ENCODE measurements at places on chromosomes 1 and 21. TPM values are rescaled to one million over a fixed set of nuclear protein-coding genes. Genes with fewer than 3 reads are reported as not detected.

GRCh38 chr1:114153261-114154145 lies at the start of gene SYT6:
TSS of gene SYT6 (minus strand) at chr1:114153869. CDS start at chr1:114153772, 97 bp downstream.
- no peaks in the 10 kb centered on the region for H3K36me3 ChIP-seq
- H3K27ac ChIP-seq, result no peak within 1 kb of the TSS
- peaks cover 40% of the 10 kb centered on the region for H3K27me3 ChIP-seq
- peaks cover 23% of the 10 kb centered on the region for H3K4me1 ChIP-seq

GRCh38 chr1:228101994-228102790 lies 933 bp downstream of the C1orf35 start:
- peaks cover 20% of the 10 kb centered on the region for H3K4me1 ChIP-seq
- H3K4me3 ChIP-seq, result peak overlapping the region; percentile 29
- H3K36me3 ChIP-seq, result peaks cover 41% of the 10 kb centered on the region
- peak overlapping the region; percentile 85 for H3K27ac ChIP-seq
- DNase-seq, result peak; percentile 84

GRCh38 chr1:111487133-111487532 lies 13.3 kb downstream of the C1orf162 start:
- H3K4me3 ChIP-seq, result no peak overlapping the region
- no peak overlapping the region for H3K27ac ChIP-seq
- H3K4me1 ChIP-seq, result no peaks in the 10 kb centered on the region
- no peaks in the 10 kb centered on the region for H3K27me3 ChIP-seq
- H3K36me3 ChIP-seq, result no peaks in the 10 kb centered on the region
- no peak for DNase-seq

- H3K27ac ChIP-seq, result no peak overlapping the region
- DNase-seq, result no peak
- no peaks in the 10 kb centered on the region for H3K27me3 ChIP-seq
These were observed 253.3 kb upstream of the ADGRL2 start for GRCh38 chr1:81547261-81547911.

FMO2 gene
- not detected for total RNA-seq

DNA sequence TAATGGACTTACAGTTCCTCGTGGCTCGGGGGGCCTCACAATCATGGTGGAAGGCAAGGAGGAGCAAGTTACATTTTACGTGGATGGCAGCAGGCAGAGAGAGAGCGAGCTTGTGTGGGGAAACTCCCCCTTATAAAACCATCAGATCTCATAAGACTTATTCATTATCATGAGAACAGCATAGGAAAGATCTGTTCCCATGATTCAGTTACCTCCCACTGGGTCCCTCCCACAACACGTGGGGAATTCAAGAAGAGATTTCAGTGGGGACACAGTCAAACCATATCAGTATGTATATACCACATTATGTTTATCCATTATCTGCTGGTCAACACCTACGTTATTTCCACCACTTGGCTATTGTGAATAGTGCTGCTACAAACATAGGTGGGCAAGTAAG lies 352.3 kb upstream of the B3GALT2 start:
- peak; percentile 28 for DNase-seq
- no peaks in the 10 kb centered on the region for H3K36me3 ChIP-seq
- H3K27me3 ChIP-seq, result no peaks in the 10 kb centered on the region
- H3K27ac ChIP-seq, result peak overlapping the region; percentile 71

- H3K27ac ChIP-seq, result no peak overlapping the region
- H3K27me3 ChIP-seq, result no peaks in the 10 kb centered on the region
- no peak for DNase-seq
- peaks cover 60% of the 10 kb centered on the region for H3K4me1 ChIP-seq
These were observed 5.2 kb downstream of the DEGS1 start for GRCh38 chr1:224188286-224188685.

DNA sequence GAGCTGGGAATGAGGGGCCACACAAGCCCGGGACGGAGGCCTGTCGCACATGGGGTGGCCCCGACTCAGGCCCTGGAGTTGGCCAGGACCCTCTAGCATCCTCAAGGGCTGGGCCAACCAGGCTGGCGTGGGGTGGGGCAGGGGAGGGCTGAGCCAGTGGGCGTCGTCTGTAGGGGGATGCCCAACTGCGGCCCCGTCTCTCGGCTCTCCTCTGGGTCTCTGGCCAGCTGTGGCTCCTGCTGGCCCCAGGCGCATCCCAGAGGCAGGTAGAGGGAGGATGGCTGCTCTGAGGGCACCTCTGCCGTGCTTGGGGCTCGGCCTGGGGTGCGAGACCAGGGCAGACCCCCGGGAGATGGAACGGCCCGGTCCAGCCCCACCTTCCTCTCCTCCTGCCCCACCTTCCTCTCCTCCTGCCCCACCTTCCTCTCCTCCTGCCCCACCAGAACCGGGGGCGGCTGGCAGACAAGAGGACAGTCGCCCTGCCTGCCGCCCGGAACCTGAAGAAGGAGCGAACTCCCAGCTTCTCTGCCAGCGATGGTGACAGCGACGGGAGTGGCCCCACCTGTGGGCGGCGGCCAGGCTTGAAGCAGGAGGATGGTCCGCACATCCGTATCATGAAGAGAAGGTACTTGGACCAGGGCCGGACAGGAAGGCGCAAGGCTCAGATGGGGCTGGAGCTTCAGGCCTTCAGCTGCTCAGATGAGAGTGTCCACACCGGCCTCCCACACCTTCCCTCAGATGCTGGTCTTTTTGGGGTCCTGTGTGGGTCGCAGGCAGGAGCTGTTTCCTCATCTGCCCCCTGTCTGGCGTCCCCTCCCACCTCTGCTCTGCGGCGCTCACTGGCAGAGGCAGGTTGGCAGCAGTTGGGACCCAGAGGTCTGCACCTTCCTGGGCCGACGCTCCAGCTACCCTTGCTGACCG lies 6.2 kb downstream of the SAMD11 start:
- H3K36me3 ChIP-seq, result no peaks in the 10 kb centered on the region
- H3K4me3 ChIP-seq, result no peak overlapping the region
- peaks cover 10% of the 10 kb centered on the region for H3K27me3 ChIP-seq
- H3K27ac ChIP-seq, result no peak overlapping the region

- no peak overlapping the region for H3K27ac ChIP-seq
- no peak for DNase-seq
- no peaks in the 10 kb centered on the region for H3K4me1 ChIP-seq
- no peak overlapping the region for H3K4me3 ChIP-seq
- no peaks in the 10 kb centered on the region for H3K36me3 ChIP-seq
These were observed 155.8 kb upstream of the KAZN start for GRCh38 chr1:14442669-14443068.

DNA sequence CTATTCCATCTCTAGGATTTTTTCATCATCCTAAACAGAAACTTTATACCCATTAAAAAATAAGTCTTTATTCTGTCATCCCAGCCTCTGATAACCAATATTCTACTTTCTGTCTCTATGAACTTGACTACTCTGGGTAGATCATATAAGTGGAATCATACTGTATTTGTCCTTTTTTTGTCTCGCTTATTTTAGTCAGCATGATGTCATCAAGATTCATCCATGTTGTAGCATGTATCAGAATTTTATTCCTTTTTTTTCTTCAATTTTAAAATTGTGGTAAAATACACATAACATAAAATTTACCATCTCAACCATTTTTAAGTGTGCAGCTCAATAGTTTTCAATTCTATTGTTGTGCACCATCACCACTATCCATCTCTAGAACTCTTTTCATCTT lies 90.0 kb downstream of the SYT14 start:
- no peak overlapping the region for H3K27ac ChIP-seq
- H3K4me1 ChIP-seq, result no peaks in the 10 kb centered on the region
- no peak for DNase-seq
- H3K27me3 ChIP-seq, result no peaks in the 10 kb centered on the region
- H3K4me3 ChIP-seq, result no peak overlapping the region

GIPC2 gene
- 0.28 TPM for total RNA-seq

DNA sequence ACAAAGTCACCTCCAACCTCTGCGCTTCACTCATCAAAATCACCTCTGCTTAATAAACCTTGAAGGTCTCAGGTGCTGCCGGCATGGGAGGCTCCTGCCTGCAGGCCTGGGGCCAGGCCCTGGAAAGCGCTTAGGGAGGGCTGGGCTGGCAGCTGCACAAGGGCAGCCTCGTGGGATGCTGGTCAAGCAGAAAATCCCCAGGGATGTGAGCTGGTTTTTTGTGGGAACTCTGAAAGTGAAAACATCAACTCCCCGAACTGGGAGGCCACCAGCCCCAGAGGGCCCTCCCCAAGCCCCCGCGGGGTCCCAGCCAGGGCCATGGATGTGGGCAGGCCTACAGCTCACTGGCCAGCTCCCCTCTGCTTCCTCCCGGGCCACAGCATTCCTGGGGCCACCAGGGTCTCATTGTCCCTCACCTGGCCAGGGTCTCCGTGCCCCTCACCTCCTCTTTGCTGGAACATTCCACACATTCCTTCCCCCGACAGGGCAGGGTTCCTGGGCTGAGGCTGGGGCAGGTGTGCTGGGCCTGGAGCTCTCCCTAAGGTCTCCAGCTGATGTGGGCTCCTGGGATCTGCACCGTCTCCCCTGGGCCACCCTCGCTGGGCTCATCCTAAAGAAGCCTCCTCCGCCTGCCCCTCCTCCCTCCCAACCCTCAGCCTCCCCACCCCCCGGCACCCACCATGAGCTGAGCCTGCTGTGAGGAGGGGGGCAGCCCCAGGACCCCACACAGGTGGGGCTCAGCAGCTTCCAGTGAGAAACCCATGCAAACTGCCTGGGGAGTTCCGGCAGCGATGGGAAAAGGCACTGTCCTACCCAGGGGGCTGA lies 36.0 kb upstream of the POFUT2 start:
- H3K27me3 ChIP-seq, result no peaks in the 10 kb centered on the region
- no peaks in the 10 kb centered on the region for H3K36me3 ChIP-seq
- DNase-seq, result no peak
- no peak overlapping the region for H3K27ac ChIP-seq
- peaks cover 23% of the 10 kb centered on the region for H3K4me1 ChIP-seq

DNA sequence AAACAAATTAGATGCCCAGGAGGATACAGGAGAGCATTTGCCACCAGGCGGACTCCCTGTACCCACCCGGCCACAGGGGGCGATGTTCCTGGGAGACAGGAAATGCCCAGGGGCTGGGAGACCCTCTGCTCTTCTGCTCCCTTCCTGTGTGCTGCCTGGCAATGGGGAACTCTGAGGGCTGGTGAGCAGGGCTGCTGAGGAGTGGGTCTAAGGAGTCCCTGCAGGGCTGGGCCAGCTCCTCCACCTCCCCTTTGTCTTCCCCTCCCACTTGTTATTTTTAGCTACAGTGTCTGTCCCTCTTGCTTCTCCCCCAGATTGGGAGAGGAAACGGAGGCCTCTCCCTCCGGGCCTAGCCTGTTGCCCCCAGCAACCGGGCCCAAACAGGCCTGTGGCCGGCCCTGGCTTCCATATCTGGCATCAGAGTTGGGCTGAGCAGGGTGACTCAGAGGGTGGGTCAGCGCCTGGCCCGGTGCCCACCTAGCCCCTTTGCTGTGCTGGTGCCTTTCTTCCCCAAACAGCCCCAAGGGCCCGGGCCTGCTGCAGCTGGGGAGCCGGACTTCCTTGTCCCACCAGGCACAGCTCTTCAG lies 11.6 kb downstream of the LMNA start:
- peak; percentile 62 for DNase-seq
- no peaks in the 10 kb centered on the region for H3K27me3 ChIP-seq
- H3K27ac ChIP-seq, result peak overlapping the region; percentile 81

GRCh38 chr1:227432181-227432535 lies 113.9 kb upstream of the CDC42BPA start:
- no peaks in the 10 kb centered on the region for H3K36me3 ChIP-seq
- no peak overlapping the region for H3K27ac ChIP-seq
- DNase-seq, result no peak
